ENCODE measurements at places on chromosomes 4 and X.

GRCh38 chr4:70544279-70544868 is 26.0 kb downstream of the AMTN start:
- DNase-seq, result no peak

GRCh38 chrX:40867352-40867751 is 132.0 kb upstream of the MED14 start:
- DNase-seq, result no peak

- no peak for DNase-seq
Observed at GRCh38 chr4:108361446-108361820, 192.7 kb upstream of the LEF1 start.

DNA sequence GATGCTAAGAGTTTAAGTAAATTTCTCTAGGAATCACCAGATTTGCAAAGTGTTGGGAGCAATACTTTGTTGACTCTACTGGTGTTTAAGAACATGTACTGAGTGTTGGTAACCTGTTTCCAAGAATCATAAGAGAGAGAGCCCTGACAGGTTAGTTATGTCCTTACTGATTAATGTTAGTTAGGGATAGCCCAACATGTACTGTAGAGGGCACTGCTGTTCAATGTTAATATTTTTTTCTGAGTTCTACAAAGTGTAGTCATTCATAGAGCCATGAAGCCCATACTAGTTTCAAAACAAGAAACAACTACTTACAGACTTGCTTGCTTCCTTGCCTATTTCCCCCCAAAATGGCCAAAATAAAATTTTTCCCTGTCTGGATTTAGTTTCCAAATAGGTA is 11.9 kb downstream of the TMPRSS11D start:
- DNase-seq, result no peak

- DNase-seq, result no peak
Observed at GRCh38 chr4:7860600-7861163, 79.0 kb downstream of the AFAP1 start.

DNA sequence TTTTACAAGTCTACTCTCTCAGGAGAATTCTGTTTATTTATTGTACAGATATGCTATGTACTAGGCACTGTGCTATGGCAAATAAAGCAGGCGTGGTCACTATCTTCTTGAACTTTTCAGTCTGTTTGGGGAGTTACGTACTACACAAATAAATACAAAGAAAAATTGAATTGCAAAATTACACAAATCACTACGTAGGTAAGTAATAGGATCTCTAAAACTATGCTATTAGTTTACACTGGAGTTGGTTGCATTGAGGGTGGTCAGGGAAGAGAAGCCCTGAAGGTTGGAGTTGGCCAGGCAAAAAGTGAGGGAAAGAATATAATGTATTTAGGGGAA is 75.7 kb downstream of the GAB1 start:
- no peak for DNase-seq

GRCh38 chr4:82776925-82777542 is 21.6 kb downstream of the SCD5 start:
- DNase-seq, result no peak

DNA sequence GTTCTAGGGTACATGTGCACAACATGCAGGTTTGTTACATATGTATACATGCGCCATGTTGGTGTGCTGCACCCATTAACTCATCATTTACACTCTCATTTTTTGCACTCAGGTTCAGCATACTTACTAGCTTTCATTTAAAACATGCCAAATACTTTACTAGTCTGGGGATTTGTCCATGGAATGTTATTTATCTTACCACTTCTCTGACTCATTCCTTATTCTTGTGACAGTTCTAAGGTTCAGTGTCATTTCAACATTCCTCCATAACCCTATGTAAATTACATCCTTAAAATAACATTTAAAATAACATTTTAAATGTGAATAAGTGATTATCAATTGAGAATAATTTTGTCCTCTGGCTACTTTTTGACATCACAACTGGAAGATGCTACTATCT is 19.5 kb upstream of the SYTL5 start:
- DNase-seq, result no peak

DNA sequence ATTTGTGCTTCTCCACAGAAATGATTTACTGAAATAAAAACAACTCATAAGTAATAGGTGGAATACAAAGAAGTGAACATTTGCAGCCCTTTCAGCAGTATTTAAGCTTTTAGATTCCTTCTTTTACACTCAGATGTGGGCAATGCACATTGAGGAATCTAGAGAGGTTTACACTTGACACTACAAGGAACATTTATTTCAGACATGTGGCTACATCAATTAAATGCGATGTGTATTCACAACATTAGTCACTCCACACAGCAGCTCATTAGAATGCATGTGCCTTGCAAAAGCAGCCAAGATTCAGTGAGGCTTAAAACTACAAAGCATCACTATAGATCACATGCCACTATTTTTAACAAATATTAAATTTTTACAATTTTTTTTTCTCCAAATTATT is 480.7 kb downstream of the INPP4B start:
- DNase-seq, result no peak

DNA sequence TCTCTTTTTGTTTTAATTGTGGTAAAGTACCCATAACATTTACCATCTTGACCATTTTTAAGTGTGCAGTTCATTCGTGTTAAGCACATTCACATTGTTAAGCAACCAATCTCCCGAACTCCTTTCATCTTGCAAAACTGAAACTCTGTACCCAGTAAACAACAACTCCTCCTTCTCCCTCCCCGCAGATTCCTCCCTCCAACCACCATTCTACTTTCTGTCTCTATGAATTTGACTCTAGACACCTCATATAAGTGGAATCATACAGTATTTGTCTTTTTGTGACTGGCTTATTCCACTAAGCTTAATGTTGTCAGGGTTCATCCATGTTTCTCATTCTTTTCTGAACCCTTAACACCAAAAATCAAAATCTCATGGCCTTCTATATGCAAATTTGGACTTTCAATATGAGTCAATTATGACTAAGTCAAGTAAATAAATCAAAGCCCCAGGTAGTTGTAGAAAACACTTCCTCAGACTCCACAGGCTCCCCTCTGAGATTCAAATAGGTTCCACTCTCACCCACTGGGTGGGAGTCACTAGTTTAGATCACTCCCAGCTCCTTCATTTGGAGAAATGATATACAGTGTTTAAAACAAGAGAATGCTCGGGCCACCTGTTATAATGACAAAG is 9.8 kb upstream of the RTL5 start:
- no peak for DNase-seq

DNA sequence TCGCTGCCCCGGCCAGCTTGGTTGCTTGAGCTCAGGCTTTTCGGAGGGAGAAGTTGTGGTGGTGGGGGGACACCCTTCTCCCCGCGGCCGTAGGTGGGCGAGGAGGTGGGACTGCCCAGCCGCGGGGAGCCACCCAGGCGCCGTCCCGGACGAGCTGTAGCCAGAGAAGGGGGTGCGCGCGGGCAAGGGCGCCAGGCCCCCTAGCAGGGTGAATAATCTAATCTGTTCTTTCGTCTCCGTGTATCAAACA is 3.1 kb downstream of the MID1IP1 start:
- no peak for DNase-seq

- no peak for DNase-seq
Observed at GRCh38 chr4:83075311-83076095, 39.0 kb downstream of the PLAC8 start.

- DNase-seq, result no peak
Observed at GRCh38 chr4:82528868-82529267, 32.9 kb downstream of the TMEM150C start.

GRCh38 chr4:77505958-77506319 is 99.7 kb upstream of the CXCL13 start:
- no peak for DNase-seq

DNA sequence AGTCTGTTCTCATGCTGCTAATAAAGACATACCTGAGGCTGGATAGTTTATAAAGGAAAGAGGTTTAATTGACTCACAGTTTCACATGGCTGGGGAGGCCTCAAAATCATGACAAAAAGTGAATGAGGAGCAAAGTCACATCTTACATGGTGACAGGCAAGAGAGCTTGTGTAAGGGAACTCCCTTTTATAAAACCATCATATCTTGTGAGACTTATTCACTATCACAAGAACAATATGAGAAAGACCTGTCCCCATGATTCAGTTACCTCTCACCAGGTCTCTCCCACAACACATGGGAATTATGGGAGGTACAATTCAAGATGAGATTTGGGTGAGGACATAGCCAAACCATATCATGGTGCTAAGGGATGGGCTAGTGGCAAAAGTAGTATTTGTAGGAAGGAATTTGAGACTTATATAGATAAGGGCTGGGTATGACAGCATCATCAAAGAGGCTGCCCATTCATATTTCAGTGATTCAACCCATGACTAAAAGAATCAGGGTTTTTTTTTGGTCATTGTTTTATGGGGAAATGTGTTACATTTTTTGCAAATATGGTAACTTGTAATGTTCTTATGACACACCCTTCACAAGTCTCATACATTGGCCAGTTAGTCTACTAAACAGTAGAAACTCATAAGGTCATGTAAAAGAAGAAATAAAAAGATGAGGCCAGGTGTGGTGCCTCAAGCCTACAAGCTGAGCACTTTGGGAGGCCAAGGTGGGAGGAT is 34.7 kb downstream of the NUP62CL start:
- DNase-seq, result no peak

- DNase-seq, result no peak
Observed at GRCh38 chrX:100747703-100748102, 15.8 kb upstream of the SYTL4 start.

- DNase-seq, result no peak
Observed at GRCh38 chrX:129629837-129630236, 24.9 kb downstream of the APLN start.

GRCh38 chr4:10809905-10810304 is 125.3 kb upstream of the CLNK start:
- no peak for DNase-seq

- DNase-seq, result no peak
Observed at GRCh38 chr4:81454948-81455347, 16.8 kb downstream of the RASGEF1B start.

DNA sequence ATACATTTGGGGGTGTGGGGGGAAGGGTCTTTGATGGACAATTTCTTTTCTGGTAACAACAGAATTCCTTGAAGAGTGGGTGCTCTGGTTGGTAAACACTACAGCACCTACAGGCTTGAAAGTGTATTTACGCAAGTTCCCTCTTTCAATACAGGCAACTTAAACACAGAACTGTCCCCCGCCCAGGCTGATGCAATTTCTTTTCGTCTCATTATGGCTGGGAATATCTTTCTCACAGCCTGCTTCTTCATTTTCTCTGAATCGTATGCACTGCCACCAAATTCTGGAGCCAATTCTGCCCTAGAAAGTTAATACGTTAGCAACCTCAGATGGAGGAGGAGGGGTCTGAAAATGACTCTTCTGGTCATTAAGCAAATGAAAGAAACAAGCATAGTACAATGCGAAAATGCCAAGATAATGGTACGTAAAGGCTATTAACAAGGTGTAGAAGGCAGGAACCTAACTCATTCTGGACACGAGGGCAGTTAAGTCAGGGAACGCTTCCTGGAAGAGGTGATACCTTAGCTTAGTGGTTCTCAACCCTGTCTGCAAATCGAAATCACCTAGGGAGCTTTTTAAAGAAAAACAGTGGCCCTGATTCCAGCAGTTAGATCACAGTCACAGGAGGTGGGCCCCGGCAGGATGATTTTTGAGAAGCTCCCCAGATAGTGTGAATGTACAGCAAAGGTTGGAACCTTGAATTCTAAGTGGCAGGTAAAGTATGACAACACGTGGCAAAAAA is 1.0 kb downstream of the AGA start:
- DNase-seq, result no peak

DNA sequence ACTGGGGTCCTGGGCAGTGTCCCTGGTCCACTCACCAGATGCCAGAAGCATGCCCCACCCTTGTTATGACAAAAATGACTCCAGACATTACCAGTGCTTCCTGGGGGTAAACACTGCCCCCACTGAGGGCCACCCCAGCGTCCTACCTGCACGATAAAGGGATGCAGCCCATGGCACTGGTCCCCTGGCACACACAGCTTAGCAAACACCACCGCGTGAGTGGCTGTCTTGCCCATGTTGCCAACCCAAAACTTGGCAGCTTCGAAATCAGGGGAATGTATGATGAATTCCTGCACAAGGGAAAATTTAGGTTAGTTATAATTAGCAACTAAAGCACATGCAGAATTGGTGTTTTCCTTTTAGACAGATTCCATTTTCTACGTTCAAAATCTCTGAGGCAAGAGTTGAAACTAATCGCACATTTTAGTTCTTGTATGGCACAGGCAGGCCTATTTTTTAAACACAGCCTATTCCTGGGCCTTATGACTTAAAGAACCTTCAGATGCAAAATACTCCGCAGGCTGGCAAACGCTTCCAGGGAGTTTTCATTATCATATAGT is 30.4 kb downstream of the ACOX3 start:
- no peak for DNase-seq

DNA sequence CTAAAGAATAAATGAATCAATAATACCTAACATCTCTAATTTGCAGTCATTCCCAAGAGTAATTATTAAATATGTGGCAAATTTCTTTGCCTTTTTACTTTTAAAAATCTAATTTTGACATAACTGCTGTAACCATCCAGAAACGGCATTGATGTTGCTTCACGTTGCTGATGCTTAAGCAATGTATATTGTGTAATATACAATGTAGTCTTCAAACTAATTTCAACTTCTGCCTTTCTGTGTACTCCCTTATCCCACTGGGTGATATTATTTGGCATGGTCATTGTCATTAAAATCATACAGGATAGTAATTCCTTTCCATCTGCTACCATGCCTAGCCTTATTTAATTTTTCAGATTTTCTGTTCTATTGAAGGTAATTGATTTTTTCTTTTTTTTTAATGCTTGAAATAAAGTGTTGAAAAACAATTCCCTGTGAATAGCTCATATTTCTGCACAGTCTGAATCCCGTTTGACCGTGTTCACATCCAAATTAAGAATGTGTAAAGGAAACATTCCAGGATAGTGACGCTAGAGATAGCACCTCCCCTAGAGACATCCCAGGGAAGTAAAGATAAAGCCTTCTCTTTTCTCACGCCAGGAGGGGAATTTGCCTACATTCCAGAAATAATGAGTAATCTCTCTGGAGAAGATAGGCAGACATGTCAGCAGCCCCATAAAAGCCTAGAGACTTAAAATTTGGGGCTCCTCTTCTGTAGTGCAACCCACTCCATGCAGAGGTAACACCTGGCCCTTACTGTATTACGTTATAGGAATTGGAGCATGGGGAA is 8.6 kb downstream of the FAM200B start:
- no peak for DNase-seq

- DNase-seq, result no peak
Observed at GRCh38 chr4:123507376-123507775, 110.8 kb downstream of the SPRY1 start.

DNA sequence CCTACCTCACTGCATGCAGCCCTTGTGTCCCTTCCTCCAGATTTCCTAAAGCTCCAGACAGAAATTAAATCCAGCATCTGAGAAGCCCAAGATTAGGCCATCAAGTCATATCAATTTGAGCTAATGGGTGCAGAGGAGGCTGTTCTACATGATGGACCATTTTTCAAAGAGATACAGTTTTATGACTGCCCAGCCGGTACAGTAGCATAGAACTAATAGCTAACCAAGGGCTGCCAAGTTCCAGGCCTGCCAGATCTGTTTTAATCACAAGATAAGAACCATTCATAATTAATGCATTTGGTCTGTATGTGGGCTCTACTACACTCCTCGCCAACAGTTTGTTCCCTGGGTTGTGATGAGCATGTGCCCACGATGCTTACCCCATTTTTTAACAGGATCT is 73.9 kb upstream of the PLAC1 start:
- DNase-seq, result no peak

Measured in activated T-helper 2 cell treated with anti-CD3 and anti-CD28 coated beads, Interferon-gamma antibody, Interleukin-2, Interleukin-4, amounts not matched to agents 10 μg/mL and 5 μg/mL and 100 μg/mL, durations not matched to agents 14 hours and 24 hours and 36 hours (primary cell).